ENCODE measurements at places on chromosomes 6 and 20. TPM values are rescaled to one million over a fixed set of nuclear protein-coding genes. Genes with fewer than 3 reads are reported as not detected.
A peak's percentile ranks its signal among the peaks of the same experiment; 100 is the strongest.

DNA sequence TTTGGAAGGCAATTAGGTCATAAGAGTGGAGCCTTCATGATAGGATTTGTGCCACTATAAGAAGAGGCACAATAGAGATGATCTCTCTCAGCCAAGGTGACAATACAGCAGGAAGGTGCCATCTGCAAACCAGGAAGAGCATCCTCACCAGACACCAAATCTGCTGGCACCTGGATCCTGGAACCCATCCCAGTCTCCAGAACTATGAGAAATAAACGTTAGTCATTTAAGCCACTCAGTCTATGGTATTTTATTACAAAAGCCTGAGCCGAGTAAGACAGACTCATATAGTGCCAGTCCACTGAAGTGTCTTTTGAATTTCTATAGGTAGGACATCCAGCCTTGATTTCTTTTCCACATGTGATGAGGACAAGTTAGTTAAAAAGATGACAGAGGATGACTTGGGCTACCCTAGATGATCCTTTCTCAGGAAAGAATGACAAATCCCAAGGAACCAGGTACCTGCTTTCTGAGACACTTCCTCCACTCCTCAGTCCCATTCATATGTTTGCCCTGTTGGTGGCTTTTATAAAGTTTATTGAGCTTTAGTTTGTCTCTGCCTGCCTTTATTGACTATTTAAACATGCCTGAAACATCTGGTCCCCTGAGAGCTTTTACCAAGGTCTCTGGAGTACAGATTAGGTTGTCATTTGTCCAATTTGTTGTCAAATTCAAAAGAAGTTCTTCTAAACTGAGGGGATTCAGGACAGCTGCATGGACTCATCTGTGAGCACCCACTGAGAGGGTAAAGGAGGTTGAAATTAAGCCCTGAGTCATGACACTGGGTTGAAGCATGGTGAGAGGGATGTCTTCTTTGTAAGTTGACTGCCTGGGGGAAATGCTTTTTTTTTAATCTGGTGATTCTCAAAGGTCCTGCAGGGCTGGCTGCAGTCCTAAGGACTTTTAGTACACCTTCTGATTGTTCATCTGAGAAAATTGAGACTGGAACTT lies 165.0 kb upstream of the PLCB4 start:
- no peak for DNase-seq

DNA sequence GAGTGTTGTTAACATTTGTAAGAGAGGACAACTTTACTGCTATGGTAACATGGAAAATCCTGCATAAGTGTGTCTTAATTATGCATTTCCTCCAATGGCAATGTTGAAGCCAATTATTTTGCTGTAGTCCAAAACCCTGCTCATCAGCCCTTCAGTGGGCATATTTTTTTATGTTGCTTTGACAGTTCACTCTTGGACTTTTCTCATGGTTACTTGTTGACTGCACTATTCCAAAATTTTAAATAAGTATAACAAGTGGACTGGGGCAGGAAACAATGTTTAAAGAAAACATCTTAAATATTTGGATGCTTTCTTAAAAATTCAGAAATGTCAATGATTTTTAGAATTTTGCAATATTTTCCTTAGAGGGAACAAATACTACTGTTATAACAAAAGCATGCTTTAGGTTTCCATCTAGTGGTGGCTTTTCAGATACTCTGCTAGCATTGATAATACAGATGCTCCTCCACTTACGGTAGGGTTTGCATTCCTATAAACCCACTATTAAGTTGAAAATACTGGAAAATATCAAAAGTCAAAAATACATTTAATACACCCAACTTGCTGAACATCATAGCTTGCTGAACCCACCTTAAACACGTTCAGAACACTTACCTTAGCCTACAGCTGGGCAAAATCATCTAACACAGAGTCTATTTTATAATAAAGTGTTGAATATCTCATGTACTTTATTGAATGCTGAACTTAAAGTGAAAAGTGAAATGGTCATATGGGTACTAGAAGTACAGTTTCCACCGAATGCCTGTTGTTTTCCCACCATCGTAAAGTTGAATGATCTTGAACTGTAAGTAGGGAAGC lies 86.4 kb downstream of the ADGRG6 start:
- DNase-seq = peak; percentile 16

DNA sequence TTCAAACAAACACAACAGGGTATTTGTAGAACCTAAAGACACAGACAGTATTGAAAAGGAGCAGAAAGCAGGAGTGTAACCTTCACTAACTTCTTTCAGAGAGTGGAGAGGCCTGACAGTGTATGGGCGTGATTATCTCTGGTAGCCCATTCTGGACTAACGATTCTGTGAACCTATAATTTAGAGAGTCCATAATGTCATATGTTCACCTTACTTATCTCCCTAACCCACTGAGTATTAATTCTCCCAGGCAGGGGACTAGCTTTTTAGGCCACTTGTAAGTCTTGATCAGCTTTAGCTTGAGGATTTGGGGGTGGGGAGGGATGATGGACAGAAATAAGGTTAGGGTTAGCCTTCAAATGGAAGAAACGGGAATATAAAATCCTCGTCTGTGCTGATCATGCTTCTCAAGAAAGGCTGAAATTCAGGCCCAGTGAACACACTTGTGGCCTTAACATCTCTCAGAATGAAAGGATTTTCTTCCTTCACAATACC lies 2.8 kb upstream of the PARD6B start:
- no peak for DNase-seq

SNAP25 gene
- polyA plus RNA-seq = not detected

- DNase-seq = no peak
These were observed 18.7 kb downstream of the ZNF451 start for GRCh38 chr6:57108691-57109090.

HDGFL1 gene
- not detected for polyA plus RNA-seq

Data from mammary epithelial cell (primary cell).